ENCODE measurements at places on chromosomes 4 and X. TPM values are rescaled to one million over a fixed set of nuclear protein-coding genes. Genes with fewer than 3 reads are reported as not detected.

PRR32 gene
- not detected for total RNA-seq

SPANXA2 gene
- not detected for total RNA-seq

FAM53A gene
- total RNA-seq, result 0.60 TPM

GAGE12E gene
- total RNA-seq, result not detected

MCF2 gene
- not detected for total RNA-seq

STS gene
- 9.4 TPM for total RNA-seq

PLP1 gene
- total RNA-seq, result not detected

SMR3B gene
- not detected for total RNA-seq

SPRY1 gene
- 50.7 TPM for total RNA-seq

WDR17 gene
- total RNA-seq, result 0.05 TPM

AMOT gene
- total RNA-seq, result 1.6 TPM

PYURF gene
- total RNA-seq, result 130 TPM

GPR173 gene
- total RNA-seq, result 0.84 TPM

SPANXN3 gene
- total RNA-seq, result not detected

H2BW2 gene
- total RNA-seq, result not detected

GPR34 gene
- not detected for total RNA-seq

OTC gene
- total RNA-seq, result not detected

TCEAL9 gene
- total RNA-seq, result 102 TPM
